ENCODE measurements at places on chromosomes 3 and 15.

- no peak for DNase-seq
Measured at GRCh38 chr3:36381311-36381956, 1.1 kb downstream of the STAC start.

- DNase-seq = no peak
Measured at GRCh38 chr3:16289144-16289889, 24.3 kb downstream of the OXNAD1 start.

GRCh38 chr3:52435246-52436101, 9.4 kb downstream of the SEMA3G start:
- DNase-seq = no peak

GRCh38 chr3:45553469-45553974, 41.0 kb upstream of the LIMD1 start:
- DNase-seq = no peak

- no peak for DNase-seq
Measured at GRCh38 chr3:70342149-70342548, 29.7 kb upstream of the MDFIC2 start.

- no peak for DNase-seq
Measured at GRCh38 chr3:126835472-126836219, 131.6 kb downstream of the CHCHD6 start.

DNA sequence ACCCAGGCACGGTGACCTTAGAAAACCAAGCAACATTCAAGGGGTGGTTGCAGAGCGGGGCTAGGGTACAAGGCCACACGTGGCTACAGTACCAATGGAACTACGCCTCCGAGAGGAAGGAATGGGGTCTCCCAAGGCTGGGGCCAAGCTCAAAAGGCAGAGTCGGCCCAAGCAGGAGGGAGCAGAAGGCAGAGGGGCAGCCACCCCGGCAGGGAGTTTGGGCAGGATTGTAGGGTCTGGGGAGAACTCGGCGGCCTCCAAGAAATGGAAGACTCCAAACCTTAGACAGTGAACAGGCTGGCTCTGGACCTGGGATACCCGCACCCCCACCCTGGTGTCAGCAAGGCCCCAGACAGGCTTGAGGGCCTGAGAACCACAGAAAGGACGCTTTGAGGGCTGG, 28.7 kb downstream of the ATRIP start:
- DNase-seq = no peak

DNA sequence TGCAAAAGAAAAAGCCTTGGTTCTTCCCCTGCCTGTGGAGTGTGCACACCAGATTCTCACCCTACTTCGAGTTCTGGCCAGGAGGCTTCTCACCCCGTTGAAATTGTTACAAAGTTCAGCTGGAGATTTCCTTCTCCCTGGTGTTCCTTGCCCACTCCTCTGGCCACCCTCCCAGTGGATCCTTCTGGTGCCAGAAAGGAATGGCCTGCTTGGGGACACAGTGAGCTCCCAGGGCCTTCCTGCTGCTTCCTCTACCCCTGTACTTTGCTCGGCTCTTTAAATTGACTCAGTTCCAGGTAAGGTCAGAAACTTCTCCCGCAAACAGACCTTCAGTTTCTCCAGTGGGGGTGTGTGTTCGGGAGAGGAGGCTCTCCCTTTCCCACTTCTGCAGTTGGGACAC, 140.1 kb upstream of the CFAP20DC start:
- no peak for DNase-seq

DNA sequence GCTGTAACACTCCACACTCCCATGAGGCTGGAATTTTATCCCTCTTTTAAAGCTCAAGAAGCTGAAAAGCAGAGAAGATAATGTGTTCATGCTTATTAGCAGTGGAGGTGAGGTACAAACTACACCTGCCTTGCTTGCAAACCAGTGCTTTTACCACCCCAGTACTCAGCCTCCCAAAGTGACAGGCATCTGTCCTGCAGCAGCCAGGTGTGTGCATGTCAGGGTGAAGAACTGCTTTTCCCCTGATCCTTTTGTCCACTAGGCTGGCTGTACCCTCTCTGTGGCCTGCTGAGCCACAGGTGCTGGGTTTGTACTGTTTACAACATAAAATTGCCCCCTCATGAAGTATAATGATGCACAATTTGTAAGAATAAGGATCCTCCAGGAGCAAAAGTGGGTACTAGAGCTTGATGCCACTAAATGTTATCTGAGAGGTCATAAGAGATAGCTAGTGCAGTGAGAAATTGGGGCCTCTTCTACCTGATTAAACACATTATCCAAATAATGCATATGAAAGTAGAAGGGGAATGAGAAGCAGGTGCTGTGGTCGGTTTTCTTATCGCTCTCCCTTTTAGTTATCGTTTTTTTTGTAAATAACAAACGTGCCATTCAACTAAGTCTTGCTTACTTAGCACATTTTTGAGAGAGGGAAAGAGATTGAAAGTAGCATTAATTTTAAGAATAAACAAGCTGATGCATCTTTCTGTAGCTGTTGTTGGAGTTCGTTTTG, 39.2 kb upstream of the GADL1 start:
- no peak for DNase-seq

DNA sequence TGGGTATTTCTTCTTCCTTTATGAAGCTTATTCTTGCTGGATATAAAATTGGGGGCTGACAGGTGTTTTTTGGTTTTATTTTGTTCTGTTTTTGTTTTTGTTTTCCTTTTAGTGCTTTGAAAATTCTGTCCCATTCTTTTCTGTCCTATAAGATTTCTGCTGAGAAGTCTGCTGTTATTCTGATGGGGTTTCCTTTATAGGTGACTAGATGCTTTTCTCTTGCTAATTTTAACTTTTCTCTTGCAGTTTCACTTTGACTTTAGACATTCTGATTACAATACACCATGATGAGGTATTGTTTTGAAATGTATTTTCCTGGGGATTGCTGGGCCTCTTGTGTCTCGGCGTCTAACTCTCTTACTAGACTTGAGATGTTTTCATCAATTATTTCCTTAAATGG, 22.8 kb downstream of the TTC14 start:
- no peak for DNase-seq

- no peak for DNase-seq
Measured at GRCh38 chr15:82647045-82647834, at the start of gene CPEB1. TSS of gene CPEB1 (minus strand) at chr15:82647363. CDS start at chr15:82628459, 18,904 bp downstream.
